EH (cell line): ENCODE measurements at places on chromosomes 12 and 14.

- no peak for DNase-seq
Measured at GRCh38 chr12:110790301-110790700, 47.6 kb upstream of the PPP1CC start.

DNA sequence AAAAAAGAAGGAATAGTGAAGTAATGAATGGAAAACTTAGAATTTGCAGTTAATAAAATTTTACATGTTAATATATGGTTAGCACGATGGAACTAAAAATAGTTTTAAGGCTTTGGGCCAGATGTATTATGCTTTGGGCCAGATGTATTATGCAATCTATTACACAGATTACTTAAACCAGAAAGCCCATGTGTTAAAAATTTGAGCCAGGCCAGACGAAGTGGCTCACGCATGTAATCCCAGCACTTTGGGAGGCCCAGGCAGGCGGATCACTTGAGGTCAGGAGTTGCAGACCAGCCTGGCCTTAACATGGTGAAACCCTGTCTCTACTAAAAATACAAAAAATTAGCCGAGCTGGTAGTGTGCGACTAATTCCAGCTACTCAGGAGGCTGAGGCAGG, 17.2 kb downstream of the IFT81 start:
- DNase-seq, result peak; percentile 80

DNA sequence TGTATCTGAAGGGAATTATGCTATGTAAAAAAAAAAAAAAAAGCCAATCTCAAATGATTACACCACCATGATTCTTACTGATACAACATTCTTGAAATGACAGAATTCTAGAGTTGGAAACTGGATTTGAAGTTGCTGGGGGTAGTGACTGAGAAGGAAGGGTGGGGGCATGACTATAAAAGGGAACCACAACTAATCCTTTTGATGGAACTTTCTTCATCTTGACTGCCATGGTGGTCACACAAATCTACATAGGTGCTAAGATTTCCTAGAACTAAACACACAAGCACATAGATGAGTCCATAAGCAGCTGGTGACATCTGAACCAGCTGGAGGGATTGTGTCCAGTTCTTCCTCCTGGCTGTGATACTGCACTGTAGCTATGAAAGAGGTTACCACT, 51.4 kb downstream of the CLMN start:
- no peak for DNase-seq

GRCh38 chr14:47442211-47442610, 233.2 kb downstream of the MDGA2 start:
- DNase-seq, result no peak

DNA sequence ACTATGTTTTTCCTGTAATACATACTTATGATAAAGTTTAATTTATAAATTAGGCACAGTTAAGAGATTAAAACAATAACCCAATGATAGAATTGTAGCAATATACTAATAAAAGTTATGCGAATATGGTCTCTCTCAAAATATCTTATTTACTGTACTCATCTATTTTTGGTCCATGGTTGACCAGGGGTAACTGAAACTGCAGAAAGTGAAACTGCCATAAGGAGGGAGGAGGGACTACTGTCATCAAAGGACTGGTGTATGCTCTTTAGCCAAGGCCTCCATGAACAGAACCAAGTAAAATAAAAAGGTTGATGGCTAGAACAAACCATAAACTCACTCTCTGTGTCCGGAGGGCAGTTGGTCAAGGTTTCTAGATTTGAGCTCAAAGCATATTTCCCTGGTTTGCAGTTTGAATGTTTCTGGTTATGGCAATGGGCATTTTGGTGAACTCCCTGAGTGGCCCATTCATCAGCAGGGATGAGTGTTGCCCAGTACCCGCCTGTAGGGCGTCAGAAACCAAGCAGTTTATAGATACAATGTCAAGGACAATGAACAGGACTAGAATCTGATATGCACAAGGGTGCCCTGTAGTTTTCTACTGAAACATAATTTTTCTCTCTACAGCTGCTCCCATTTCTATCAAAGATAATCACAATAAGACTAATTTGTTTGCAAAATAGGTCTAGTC, 19.8 kb downstream of the LEMD3 start:
- no peak for DNase-seq

- no peak for DNase-seq
Measured at GRCh38 chr12:82146740-82147139, 211.4 kb downstream of the CCDC59 start.

DNA sequence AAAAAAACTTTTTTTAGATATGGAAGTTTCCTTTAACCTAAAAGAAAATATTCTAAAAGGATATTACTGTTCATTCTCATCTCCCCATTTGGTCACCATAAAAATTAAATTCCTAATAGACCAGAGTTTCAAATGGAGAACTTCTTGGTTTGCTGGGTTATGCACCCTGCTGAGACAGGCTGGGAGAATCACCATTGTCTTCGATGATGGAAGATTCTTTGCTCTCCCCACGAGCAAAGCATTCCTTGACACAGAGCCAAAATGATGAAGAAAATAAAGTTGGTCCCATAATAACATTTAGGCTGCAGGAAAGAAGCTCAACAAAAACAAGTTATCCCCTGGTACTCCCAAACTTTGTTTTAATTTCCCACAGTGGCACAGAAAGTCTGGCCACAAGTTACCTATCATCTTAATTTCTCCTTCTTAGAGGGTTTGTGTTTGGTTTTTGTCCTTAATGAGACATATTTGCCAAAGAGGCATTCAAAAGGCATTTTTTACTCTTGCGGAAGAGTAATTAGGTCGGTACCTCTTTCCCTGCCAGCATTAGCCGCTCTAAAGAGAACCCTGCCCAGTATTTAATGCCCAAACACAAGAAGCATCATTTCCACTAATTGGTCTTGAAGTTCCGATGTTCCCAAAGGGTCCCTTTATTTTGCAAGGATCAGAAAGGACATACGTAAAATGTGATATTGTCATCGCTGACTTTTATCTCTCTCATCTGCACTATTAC, 4.8 kb downstream of the DIO2 start:
- DNase-seq, result peak; percentile 57

GRCh38 chr12:99427104-99427503, 220.4 kb upstream of the GARIN6 start:
- no peak for DNase-seq

GRCh38 chr12:99131751-99132199, 486.7 kb downstream of the APAF1 start:
- no peak for DNase-seq

DNA sequence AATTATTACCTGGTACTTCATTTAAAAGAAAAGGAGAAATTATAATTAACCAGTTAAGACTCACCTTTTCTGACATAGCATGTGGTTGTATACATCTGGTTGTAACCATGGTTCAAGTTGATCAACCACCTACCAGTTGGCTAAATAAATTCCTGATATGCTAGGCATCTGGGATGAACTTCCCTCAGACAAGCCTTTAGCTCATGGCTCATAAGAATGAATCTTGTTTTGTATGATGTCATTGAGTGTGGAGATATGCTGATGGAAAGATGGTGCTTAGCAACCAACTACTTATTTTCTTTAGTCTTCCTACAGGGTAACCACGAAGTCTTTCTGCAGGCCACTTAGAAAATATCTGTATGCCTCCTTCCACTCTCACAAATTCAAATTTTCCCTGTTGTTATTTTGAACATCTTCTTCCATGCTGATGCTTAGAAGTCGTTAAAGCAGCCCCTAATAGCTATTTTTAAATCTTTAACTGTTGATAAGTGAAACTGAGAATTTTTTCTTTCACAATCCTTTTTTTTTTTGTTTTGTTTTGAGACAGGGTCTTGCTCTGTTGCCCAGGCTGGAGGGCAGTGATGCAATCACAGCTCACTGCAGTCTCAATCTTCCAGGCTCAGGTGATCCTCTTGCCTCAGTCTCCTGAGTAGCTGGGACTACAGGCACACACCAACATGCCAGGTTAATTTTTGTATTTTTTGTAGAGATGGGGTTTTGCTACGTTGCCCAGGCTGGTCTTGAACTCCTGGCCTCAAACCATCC, 51.9 kb upstream of the PTHLH start:
- DNase-seq, result peak; percentile 87

GRCh38 chr12:102763471-102763870, 153.6 kb downstream of the PAH start:
- DNase-seq, result no peak

DNA sequence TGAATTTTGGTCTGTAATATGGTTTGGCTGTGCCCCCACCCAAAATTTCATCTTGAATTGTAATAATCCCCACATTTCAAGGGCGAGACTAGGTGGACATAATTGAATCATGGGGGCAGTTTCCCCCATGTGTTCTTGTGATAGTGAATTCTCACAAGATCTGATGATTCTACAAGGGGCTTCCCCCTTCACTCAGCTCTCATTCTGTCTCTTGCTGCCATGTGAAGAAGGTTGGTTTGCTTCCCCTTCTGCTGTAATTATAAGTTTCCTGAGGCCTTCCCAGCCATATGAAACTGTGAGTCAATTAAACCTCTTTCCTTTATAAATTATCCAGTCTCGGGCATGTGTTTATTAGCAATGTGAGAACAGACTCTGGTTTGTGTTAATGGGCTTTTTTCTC, 5.9 kb downstream of the LRRC9 start:
- DNase-seq, result no peak

- no peak for DNase-seq
Measured at GRCh38 chr12:53200458-53201176, 6.4 kb downstream of the ITGB7 start.

GRCh38 chr12:33587354-33587753, 147.7 kb upstream of the SYT10 start:
- no peak for DNase-seq

GRCh38 chr14:26138764-26139445, 458.9 kb downstream of the NOVA1 start:
- DNase-seq, result no peak

DNA sequence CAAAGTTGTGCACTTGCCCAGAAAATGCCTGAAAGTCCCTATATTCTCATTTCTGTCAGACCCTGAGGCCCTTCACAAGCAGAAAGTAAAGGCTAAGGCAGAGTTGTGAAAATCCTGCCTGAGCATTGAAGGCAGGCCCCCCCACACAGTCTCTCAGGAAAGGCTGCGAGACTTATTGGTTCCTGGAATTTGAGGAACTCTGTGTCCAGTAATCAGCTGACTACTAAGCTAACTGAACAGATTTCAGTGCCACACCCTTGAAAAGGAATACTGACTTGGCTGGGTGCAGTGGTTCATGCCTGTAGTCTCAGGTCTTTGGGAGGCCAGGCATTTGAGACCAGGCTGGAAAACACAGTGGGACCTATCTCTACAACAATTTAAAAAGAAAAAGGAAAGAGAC, 21.1 kb upstream of the PPP2R5E start:
- DNase-seq, result peak; percentile 31

DNA sequence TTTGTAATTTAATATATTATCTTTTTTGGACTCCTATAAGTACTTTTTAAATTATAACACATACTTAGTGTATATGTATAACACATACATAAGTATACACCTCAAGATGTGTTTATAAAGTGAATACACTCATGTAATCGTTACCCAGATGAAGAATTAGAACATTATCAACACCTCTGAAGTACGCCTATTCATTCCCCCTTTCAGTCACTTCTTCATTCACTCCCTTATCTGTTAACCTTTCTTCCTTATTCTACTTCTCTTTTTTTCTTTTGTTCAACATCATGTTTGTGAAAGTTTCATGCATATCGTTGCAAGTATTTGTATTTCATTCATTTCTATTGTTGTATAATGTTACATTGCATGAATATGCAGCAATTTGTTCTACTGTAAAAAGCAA, 98.5 kb downstream of the ARID2 start:
- no peak for DNase-seq

DNA sequence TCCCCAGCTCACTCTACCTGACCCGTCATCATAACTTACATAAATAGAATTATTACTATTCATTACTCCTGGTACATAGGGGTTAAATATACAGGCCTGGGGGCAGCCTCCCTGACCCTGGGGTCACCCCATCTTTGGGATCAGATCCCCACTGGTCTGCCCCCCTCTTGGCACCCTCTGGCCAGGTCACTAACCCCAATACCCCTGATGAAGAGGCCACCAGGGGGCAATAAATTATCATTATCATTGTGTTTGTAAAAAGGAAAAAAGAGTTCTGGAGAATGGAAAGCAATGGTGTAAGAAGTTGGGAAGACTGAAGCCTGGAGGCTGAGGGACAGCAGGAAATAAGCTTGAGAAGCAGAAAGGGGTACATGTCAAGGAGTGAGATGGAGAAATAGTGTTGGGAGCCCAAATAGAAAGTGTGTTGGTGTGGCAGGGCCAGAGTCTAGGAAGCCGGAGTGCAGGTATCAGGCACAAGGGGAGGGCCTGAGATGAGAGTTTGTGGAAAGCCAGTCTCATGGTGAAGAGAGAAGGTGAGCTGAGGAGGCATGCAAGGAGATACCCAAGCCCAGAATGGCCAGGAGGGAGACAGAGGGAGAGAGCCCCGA, 6.1 kb upstream of the AAAS start:
- peak; percentile 34 for DNase-seq

DNA sequence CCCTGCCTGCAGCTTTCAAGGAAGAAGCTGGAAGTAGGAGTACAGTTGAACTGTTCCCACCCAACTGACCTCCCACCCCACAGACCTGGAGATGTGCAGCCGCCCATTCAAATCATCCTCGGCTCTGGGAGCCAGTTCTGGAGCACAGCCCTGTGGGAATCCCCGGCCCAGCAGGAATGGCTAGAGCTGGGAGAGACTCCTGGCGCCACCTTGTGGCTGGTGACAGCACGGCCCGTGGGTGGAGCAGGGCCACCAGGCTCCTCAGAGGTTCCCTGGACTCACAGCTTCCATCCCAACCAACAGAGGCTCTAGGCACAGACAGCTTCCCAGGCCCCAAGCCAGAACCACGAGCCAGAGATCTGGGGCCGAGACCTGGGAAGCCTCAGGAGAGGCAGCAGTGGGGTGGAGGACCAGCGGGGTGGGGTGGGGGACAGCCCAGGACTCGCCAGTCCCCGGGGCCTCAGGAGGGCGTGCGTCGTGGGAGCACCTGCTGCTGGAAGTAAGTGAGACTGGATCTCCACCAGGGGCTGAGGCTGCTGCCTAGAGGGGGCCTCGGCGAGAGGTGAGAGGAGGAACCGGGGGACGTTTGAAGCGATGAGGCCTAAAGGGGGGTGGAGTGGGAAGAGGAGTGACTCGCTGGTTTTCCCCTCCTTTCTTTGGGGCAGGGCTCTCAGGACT, 43.4 kb downstream of the RNF34 start:
- peak; percentile 80 for DNase-seq

DNA sequence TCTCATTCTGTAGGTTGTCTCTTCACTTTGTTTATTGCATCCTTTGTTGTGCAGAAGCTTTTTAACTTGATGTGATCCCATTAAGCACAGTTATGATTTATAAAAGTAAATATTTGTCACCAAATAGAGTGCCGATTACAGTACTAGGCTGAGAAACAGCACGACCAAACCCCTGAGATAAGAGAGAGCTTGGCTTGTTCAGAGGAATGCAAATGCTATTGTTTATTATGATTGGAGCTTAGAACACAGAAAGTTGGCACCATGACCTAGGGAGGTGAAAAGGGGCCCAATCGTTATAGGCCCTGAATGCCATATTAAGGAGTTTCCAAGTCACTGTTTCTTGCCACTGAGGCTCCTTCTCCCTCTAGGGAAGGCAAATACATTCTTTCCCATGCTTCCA, 214.9 kb downstream of the KITLG start:
- no peak for DNase-seq

GRCh38 chr12:132218915-132219314, 74.7 kb downstream of the NOC4L start:
- DNase-seq, result peak; percentile 18
